Suppressor macrophage treated with lipopolysaccharide for 1 hour (primary cell): ENCODE measurements at places on chromosomes 11 and 22.

DNA sequence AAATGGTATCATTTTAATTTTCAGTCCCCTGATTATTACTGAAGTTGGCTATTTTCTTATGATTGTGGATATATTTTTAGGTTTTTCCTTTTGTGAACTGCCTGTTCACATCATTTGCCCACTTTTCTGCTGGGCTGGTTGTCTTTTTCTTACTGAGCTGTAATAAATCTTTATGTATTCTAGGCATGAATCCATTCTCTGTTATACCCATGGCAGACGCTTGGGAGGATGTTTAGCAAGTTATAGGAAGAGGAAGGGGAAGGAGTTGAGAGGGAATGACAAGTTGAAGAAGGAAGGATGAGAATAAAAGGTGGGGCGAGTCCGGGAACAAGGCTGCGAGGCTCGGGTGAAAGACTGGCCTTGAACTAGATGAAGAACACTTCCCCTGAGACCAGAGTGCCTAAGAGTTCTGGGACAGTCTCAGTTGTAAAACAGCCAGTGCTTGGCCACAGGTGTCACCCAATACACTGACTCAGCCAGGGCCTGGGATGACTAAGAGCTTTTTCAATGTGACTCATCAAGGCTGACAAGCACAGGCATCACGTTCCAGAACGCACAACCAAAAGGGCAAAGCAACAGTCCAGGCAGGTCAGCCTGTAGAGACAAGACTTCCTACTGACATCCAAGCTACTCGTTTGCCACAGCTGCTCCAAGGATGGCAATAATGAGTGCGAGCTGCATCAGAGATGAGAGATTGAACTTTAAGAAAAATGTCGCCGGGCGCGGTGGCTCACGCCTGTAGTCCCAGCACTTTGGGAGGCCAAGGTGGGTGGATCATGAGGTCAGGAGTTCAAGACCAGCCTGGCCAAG lies 35.2 kb downstream of the LRFN4 start:
- peak; percentile 67 for DNase-seq

- no peak for DNase-seq
Observed at GRCh38 chr11:46338636-46338987, 8.7 kb upstream of the DGKZ start.

- DNase-seq, result peak; percentile 75
Observed at GRCh38 chr22:28799606-28800307, 612 bp downstream of the XBP1 start.

- no peak for DNase-seq
Observed at GRCh38 chr22:45781459-45781858, 109.8 kb downstream of the ATXN10 start.

GRCh38 chr11:78216571-78217287 lies 28.0 kb downstream of the USP35 start:
- no peak for DNase-seq

DNA sequence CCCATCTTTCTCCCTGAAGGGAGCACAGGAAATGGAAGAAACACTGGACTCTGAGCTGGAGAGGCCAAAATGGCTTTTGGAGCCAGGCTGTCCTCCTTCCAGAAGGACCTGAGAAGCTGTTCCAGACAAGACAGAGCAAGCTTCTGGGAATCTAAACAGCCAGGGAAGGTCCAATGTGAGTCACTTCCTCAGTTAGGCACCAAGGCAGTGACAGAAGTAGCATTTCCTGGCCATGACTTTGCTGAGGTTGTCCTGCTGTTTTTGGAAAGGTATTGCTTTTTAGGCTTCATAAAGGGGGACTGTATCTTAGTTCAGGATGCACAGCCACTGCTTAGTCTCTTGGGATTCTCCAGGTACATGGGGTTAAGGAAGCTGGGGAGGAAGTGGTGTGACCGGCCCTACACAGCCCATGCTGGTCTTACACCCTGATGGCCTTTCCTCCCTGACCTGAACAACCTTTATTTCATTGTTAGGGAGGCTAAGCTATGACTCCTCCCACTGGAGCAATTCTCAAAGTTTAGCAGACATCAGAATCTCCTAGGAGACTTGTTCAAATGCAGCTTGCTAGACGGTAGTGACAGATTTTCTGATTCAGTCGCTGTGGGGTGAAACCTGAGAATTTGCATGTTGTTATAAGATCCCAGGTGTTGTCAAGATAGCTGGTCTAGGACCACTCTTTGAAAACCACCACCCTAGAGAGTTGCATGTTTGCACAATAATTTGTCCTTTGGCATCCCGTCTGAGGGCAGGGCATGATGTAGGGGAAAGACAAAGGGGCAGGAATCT lies 6.8 kb upstream of the INSC start:
- no peak for DNase-seq

GRCh38 chr11:58629857-58630256 lies 7.4 kb downstream of the CNTF start:
- peak; percentile 47 for DNase-seq

GRCh38 chr11:117828611-117829368 lies 4.2 kb upstream of the FXYD2 start:
- peak; percentile 88 for DNase-seq

GRCh38 chr11:77400775-77401449 lies 73.0 kb downstream of the PAK1 start:
- no peak for DNase-seq

DNA sequence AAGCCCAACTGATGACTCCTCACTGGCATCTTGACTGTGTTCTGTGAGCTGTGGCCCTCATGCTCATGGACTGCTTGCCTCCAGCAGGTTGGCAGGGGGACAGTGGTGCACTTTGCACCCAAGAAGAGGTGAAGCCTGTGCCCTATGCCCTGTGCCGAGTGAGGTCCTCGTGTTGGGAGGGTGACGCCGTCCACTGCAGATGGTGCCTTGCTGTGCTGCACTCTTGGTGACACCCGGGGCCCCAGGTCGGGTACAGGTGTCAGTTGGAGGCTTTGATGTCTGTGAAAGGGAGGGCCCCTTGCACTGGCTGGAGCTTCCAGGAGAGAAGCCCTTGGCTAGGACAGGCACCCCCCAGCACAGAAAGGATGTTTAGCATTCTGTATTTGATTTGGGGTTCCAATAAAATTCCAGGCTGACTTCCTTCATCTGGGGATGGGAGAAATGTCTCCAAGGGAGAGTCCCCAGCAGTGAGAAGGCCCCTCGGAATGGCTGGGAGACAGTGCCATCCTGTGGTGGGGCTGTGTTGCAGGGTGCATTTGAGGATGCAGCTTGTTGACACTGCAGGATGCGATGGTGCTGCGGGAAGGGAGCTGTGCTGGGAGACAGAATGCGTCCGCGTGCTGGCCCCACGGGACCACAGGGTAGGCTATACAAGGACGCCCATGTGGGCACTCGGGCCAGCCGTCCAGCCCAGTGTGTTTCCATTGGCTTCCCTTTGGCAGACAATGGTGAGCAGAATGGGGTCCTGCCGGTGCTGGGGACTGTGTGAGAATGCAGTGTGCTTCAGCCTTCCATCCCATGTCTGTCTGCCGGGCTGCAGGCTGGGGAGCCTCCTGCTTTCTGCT lies 2.5 kb upstream of the ZDHHC8 start:
- peak; percentile 58 for DNase-seq

GRCh38 chr22:24164940-24165339 lies 16.3 kb upstream of the SUSD2 start:
- no peak for DNase-seq

DNA sequence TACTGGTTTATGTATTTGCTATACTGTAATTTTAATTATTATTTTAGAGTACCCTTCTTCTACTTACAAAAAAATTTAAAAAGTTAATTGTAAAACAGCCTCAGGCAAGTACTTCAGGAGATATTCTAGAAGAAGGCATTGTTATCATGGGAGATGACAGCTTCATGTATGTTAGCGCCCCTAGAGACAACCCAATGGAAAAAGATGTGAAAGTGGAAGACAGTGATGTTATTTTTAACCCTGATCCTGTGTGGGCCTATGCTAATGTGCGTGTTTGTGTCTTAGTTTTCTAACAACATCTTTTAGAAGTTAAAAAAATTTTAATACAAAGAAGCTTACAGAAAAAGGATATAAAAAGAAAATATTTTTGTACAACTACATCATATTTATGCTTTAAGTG lies 205.0 kb downstream of the FAM76B start:
- DNase-seq, result no peak

- DNase-seq, result peak; percentile 25
Observed at GRCh38 chr22:42892156-42892555, 35.1 kb upstream of the ARFGAP3 start.

DNA sequence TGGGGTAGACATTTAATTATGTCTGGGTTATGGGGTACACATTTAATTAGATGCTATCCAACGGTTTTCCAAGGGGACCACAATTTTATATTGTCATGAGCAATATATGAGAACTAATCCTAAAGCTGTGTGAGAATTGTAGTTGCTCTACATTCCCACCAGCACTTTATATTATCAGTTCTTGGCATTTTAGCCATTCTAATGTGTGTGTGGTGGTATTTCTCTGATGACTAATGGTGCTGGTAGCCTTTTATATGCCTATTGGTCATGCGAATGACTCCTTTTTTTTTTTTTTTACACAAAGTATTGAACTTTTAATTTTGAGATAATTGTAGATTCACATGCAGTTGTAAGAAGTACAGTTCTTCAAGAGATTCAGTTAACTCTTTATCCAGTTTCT lies 26.2 kb downstream of the TMEM135 start:
- no peak for DNase-seq

DNA sequence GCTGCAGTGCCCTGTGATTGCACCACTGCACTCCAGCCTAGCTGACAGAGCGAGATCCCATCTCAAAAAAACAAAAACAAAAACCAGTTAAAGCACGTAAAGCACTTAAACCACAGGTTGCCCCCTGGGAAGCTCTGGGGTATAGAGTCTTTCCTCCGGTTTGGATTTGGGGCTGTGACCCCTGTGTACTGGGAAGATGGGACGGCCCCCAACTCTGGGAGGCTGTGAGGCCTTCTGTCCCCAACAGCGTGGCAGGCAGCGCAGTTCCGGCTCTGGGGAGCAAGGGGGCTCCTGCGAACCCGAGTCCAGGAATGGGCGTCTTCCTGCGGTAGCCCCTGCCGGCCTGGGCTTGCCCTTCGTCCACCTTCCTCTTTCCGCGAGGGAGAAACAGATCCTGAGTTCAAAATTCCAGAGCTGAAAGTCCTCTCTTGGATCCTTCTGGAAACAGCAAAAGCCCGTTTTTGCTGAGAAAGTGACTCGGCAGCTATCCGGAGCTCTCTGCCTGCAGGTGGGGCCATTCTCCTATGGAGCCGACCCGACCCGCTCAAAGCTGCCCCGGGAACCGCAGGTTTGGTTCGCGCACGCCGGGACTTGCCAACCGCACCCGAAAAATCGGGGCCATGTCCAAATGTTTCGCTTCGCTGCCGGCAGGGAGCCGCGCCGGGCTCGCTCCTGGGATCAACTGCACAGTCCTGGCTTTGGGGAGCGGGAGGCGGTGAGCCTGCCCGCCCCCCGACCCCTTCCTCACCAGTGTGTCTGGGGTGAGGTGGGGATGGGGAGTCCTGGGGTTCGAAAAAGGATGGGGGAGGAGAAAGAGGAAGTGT lies 36.3 kb upstream of the POLA2 start:
- DNase-seq, result peak; percentile 43

DNA sequence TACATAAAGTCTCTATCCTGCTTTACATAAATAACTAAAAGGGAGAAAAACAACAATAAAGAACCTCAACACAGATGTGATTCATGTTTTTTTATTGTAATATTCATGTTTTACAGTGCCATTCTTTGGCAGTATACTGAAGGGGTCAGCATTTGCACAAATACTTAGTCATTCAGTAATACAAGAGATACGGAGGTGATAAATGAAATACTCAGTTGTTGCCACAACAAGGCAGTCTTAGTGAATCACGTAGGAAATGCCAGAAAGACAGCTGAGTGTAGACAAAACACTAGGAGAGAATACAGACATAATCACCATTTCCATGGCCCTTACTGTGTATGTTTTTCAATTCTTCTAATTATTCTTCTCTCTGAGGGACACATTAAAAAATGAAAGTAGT lies 910.4 kb downstream of the METTL15 start:
- no peak for DNase-seq

GRCh38 chr11:111230122-111230465 lies 15.4 kb upstream of the POU2AF2 start:
- no peak for DNase-seq

- DNase-seq, result no peak
Observed at GRCh38 chr22:45549762-45550378, 47.2 kb downstream of the FBLN1 start.

DNA sequence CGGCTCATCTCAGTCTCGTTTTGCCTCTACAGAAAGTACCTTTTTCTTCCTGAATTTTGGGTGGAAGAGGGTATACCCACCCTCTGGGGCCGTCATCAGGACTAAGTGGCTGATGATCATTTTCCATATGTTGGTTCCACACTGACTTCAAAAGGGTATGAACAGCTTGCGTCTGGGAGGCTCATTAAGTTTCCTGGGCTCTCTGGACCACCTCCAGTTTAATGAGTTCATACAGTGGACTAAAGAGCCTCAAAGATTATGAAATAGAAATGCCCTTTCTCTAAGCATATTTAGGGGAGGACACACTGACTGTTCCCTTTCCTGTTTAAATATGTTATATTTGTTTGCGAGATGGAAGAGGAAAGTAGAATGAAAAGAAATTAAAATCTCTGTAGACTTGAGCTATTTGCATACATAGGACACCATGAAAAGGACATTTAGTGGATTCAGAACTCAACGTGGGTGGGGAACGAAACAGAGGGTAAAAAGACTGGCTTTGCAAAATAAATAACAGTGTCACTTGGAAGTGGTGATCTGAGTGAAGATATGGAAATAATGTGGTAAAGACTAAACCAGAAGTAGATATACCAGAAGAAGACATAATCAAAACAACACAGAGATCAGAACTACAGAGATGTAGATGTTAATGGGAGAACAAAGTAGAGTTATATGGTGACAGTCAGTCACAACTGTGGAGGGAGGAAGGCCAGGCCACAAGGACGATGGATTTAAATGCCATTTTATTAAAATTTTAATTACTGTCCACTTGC lies 18.7 kb downstream of the LDLRAD3 start:
- DNase-seq, result peak; percentile 41

GRCh38 chr11:73019449-73019848 lies 122.7 kb downstream of the FCHSD2 start:
- no peak for DNase-seq

GRCh38 chr22:47388331-47388730 lies 625.9 kb downstream of the TBC1D22A start:
- no peak for DNase-seq

DNA sequence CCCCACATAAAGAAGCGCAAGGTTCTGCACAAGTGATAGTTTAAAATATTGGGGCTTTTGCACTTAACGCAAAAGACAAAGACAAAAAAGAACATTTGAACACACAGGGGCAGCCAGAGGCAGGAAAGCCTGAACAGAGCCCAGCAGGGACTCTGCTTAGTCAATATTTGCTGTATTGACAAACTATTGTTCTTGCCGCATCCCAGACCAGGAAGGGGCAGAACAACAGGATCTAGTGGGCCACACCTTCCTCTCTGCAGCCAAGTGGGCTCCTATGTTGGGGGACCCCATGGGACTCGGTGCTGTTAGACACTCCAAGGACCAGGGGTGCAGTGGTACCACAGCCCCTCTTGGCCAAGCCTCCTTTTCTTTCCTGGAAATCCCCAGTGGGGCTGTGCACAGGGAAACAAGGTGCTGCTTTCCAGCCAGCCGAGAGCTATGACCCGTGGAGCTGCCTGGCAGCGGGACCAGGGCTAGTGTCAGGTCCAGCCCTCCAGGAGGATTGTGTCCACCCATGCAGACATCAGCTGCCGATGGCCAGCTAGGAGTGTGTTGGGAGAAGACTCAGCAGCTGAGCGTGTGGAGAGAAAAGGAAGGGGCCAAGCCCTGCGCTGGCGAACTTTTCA lies 43.3 kb upstream of the ANO1 start:
- no peak for DNase-seq

- no peak for DNase-seq
Observed at GRCh38 chr11:126118806-126119205, 56.1 kb upstream of the CDON start.

- no peak for DNase-seq
Observed at GRCh38 chr11:34910817-34911216, 5.4 kb downstream of the APIP start.
